Muscle of leg (tissue), 16 donors: ENCODE measurements at places on chromosomes 2 and 18. TPM values are rescaled to one million over a fixed set of nuclear protein-coding genes. Genes with fewer than 3 reads are reported as not detected.

The LYPD6B gene
- not detected for total RNA-seq

DNA sequence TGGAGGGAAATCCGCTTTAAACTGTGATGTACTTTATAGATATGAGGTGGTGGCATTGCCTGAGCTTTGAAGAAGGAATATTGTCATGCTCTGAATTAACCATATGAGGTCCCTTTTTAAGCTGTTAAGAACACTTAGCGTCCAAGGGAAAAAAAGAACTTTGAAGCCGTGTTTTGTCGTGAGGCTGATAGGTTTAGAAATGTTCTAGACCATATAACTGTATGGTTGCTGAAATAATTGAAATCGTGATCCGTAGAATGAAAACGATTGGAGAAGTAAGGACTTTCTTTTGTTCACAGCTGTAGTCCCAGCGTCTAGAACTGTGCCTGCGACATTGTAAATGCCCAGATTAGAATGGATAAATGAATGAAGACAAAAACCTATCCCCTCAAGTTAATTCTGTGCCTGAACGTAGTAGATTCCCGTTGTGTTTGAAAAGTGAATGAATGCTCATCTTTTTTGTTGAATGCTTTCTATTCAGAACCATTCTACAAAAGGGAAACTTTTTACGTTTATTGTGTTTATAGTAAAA is 1.5 kb downstream of the SMCHD1 start:
- H3K4me1 ChIP-seq: peaks cover 9% of the 10 kb centered on the region
- H3K27ac ChIP-seq: peak overlapping the region; percentile 99
- no peaks in the 10 kb centered on the region for H3K27me3 ChIP-seq
- H3K4me3 ChIP-seq: peak overlapping the region; percentile 97

The CNDP1 gene
- 0.13 TPM for total RNA-seq

DNA sequence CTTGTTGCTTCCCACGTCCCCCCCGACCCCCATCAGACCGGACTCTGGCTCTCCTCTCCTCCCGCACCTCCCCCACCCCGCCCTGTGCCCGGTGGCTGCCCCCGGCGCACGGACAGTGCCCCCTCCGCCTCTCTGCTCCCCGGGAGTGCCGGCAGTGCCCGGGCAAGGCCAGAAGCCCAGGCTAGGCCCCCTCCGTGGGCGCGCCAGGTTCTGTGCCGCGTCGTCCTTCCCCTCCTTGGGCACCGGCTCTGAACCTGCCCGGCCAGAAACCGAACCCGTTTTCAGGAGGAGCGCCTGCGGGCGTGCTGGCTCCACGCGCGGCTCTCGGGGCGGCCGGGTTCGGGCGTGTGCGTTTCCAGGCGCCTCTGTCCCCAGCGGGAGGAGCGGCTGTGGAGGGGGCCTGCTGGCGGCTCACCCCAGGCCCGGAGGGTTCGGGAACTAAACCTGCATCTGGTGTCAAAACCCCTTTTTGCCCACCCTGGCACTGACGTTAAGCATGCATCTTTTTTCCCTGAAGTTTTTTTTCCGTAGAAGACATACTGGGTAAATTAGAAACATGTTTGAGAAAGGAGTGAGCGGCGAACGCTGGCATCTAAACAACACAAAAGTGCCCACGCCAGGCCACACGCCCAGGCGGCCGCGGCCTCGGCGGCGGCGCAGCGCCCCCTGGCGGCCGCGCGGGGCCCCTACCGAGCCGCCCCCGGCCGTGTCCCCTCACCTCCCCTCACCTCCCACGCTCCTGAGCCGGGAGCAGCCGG is 123.9 kb upstream of the SLC1A4 start:
- peaks cover 2% of the 10 kb centered on the region for H3K27me3 ChIP-seq
- DNase-seq: peak; percentile 75
- peak overlapping the region; percentile 66 for H3K4me3 ChIP-seq
- peak overlapping the region; percentile 82 for H3K27ac ChIP-seq
- peaks cover 33% of the 10 kb centered on the region for H3K4me1 ChIP-seq

The DYNAP gene
- not detected for total RNA-seq

DNA sequence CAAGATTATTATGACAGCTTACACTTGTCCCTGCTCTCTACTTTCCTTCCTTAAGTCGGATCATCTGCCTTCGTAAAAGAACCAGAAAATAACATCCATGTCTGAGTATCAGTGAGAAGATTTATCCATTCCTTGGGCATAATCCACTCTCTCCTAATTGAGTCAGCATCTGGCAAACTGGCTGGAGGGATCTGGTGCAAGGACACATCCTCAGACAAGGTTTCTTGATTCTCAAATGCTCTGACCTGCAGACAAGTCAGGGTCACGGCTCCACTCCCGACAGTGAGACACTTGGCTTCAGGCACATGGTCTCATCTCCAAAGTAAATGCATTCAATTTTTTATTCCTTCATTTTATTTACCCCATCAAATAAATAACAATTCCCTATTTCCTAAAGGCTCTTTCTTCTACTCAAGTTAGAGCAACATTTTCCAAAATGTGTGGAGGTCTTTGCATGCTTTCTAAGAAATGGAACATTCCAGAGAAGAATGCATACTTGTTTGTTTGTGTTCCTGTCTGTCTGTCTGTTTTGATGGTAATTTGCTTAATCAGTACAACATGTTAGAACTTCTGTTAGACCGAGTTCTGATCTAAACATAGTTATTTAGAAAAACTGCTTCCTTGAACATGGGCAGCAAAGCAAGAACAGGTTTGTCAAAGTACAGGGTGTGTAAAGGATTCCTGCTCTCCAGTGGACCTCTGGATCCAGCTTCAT is 246.9 kb downstream of the IRS1 start:
- H3K27me3 ChIP-seq: no peaks in the 10 kb centered on the region
- no peak for DNase-seq

The GAD1 gene
- 0.35 TPM for total RNA-seq

The TNS1 gene
- total RNA-seq: 68.1 TPM

- H3K4me3 ChIP-seq: no peak overlapping the region
- H3K36me3 ChIP-seq: no peaks in the 10 kb centered on the region
- DNase-seq: peak; percentile 87
- no peak overlapping the region for H3K27ac ChIP-seq
- no peaks in the 10 kb centered on the region for H3K27me3 ChIP-seq
These were observed 10.4 kb upstream of the MAP3K2 start for GRCh38 chr2:127398239-127398590.

GRCh38 chr18:65336411-65336810 is 414.4 kb upstream of the CDH7 start:
- H3K4me1 ChIP-seq: no peaks in the 10 kb centered on the region
- H3K27me3 ChIP-seq: no peaks in the 10 kb centered on the region
- H3K27ac ChIP-seq: no peak overlapping the region
- no peaks in the 10 kb centered on the region for H3K36me3 ChIP-seq

GRCh38 chr2:125512313-125512712 is 1143.6 kb upstream of the GYPC start:
- no peak overlapping the region for H3K4me3 ChIP-seq
- H3K4me1 ChIP-seq: no peaks in the 10 kb centered on the region
- no peak overlapping the region for H3K27ac ChIP-seq
- DNase-seq: no peak

- H3K4me3 ChIP-seq: no peak overlapping the region
- H3K27ac ChIP-seq: no peak overlapping the region
- no peak for DNase-seq
- no peaks in the 10 kb centered on the region for H3K36me3 ChIP-seq
- peaks cover 3% of the 10 kb centered on the region for H3K27me3 ChIP-seq
These were observed 64.4 kb downstream of the KLHL29 start for GRCh38 chr2:23449413-23449812.

The SIX3 gene
- total RNA-seq: not detected

GRCh38 chr2:156481312-156481711 is 45.1 kb downstream of the GPD2 start:
- no peaks in the 10 kb centered on the region for H3K27me3 ChIP-seq
- peaks cover 3% of the 10 kb centered on the region for H3K4me1 ChIP-seq
- no peak overlapping the region for H3K4me3 ChIP-seq
- H3K36me3 ChIP-seq: peaks cover 7% of the 10 kb centered on the region
- no peak overlapping the region for H3K27ac ChIP-seq
- DNase-seq: no peak

The MYO5B gene
- total RNA-seq: 0.98 TPM

The TTC31 gene
- 12.2 TPM for total RNA-seq

GRCh38 chr2:179991344-179991743 is 15.8 kb downstream of the CWC22 start:
- no peak overlapping the region for H3K4me3 ChIP-seq
- no peaks in the 10 kb centered on the region for H3K27me3 ChIP-seq
- peaks cover 16% of the 10 kb centered on the region for H3K36me3 ChIP-seq
- DNase-seq: no peak
- no peak overlapping the region for H3K27ac ChIP-seq

DNA sequence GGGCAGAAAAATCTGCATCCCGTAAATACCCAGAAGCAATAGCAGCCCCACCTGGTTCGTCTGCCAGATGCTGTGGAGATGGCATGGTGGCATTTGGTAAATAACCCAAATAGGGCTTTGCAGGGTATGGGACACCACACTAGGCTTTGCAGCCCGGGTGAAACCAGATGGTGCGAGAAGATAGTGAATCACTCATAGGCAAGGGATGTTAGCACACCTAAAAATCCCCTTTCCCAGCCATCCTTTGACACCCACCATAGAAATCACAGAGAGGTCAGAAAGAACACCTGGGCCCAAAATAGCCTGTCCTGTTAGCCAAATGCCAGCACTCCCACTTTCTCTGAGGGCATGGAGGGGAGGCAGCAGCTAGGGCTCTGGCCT is 47.6 kb downstream of the BCL11A start:
- no peak overlapping the region for H3K4me3 ChIP-seq
- peaks cover 2% of the 10 kb centered on the region for H3K27me3 ChIP-seq
- peaks cover 5% of the 10 kb centered on the region for H3K4me1 ChIP-seq
- no peak for DNase-seq
- no peak overlapping the region for H3K27ac ChIP-seq

DNA sequence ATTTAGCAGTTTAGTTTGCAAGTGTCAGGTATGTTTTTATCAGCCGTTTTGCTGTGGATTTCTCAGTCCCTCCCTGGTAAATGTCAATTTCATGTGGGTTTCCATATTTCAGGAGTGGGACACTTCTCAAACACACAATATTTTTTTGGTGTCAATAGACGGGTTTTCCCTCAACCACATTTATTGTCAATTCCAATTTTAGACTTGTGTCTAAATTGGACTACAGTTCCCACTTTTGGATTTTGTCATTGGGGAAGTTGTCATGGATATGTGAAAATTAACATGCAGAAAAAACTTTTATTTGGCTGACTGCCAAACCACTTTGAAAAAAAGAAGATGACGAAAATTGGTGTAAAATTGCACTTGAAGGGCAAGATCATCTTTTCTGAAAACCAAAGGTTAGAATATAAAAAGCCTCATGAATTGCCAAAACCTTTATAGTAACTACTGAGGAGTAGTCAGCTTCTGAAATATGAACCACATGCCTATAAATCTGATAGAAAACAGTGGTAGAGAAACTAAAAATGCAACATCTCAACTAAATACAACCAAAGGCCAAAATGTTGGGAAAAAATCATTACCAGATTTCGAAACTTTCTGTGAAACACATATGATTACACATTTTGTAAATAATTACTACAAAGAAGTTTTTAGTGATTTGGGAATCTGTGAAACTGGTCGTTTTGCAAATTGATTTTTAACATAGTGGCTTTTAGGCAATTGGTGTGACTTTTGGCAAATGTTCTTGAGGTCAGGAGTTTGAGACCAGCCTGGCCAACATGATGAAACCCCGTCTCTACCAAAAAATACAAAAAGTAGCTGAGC is 106.4 kb downstream of the BCL2L11 start:
- H3K36me3 ChIP-seq: no peaks in the 10 kb centered on the region
- H3K4me1 ChIP-seq: no peaks in the 10 kb centered on the region
- no peaks in the 10 kb centered on the region for H3K27me3 ChIP-seq
- H3K27ac ChIP-seq: no peak overlapping the region

DNA sequence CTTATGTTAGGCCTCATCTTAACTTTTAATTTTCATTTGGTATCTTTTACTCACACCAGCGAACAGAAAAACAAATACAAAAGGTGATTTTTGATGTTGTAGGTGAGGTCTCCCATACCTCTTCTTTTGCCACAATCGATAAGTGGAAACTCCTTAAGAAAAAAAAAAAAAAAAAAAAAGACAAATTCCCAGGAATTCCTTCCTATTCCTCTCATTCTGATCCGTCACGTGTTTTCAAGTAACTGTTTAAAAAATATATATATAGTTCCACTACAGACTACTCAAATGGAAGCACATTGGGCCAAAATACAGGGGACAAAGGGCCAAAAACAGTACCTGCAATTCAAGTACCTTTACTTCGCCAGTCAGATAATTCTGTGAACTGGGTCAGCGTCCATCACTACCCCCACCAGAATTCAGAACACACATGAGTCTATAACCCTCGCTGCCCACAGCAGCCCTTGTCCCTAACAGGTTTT is 16.5 kb downstream of the NMUR1 start:
- H3K27ac ChIP-seq: peak overlapping the region; percentile 95
- H3K4me3 ChIP-seq: peak overlapping the region; percentile 87
- no peaks in the 10 kb centered on the region for H3K27me3 ChIP-seq
- H3K4me1 ChIP-seq: peaks cover 8% of the 10 kb centered on the region

- no peaks in the 10 kb centered on the region for H3K27me3 ChIP-seq
- no peaks in the 10 kb centered on the region for H3K4me1 ChIP-seq
- H3K36me3 ChIP-seq: no peaks in the 10 kb centered on the region
- no peak overlapping the region for H3K27ac ChIP-seq
These were observed 516.0 kb upstream of the FAM98A start for GRCh38 chr2:34115076-34115475.

The VIT gene
- total RNA-seq: 9.6 TPM

- H3K4me3 ChIP-seq: no peak overlapping the region
- no peak overlapping the region for H3K27ac ChIP-seq
- no peaks in the 10 kb centered on the region for H3K36me3 ChIP-seq
- DNase-seq: no peak
- H3K4me1 ChIP-seq: peaks cover 3% of the 10 kb centered on the region
- no peaks in the 10 kb centered on the region for H3K27me3 ChIP-seq
These were observed 5.2 kb upstream of the SPAST start for GRCh38 chr2:32058130-32058529.

The NEU4 gene
- 6.7 TPM for total RNA-seq

The MRO gene
- 0.22 TPM for total RNA-seq

The CHRND gene
- 83.7 TPM for total RNA-seq

The IL36A gene
- not detected for total RNA-seq

DNA sequence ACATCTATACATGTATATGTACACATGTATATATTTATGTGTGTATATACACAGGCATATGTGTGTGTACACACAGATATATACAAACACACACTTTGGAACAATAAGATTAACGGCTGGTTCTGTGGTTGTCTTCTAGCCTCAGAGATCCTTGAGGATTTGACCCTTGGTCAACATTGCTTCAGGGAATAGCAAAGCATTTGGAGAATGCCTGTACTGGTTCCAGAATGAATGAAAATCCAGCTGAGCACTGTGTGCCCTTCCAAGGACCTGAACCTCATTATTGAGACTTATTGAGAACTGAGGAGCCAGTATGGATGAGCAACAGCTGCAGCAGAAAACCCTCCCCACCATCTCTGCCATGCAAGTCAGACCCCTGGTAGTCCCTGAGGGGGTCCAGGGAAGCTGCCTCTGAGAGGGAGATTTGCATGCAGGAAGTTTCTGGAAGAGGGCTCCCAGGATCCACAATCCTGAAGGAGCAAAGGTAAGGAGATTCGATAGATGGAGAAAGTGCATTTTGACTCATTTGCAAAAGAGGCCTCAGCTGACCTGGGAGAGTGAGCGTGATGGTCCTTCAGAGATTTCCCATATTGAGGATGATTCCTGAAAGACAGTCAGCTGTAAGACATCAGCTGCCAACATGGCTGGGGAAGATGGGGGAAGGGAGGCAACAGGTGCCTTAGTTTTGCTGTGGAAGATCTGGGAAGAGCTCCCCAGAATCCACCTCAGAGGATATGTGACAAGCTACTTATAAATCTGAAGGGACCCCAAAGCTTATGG is 166.6 kb upstream of the NCKAP5 start:
- H3K4me3 ChIP-seq: no peak overlapping the region
- no peaks in the 10 kb centered on the region for H3K36me3 ChIP-seq
- H3K27me3 ChIP-seq: no peaks in the 10 kb centered on the region
- peaks cover 11% of the 10 kb centered on the region for H3K4me1 ChIP-seq
